T-helper 9 cell (primary cell): ENCODE measurements at places on chromosomes 1 and 21.

DNA sequence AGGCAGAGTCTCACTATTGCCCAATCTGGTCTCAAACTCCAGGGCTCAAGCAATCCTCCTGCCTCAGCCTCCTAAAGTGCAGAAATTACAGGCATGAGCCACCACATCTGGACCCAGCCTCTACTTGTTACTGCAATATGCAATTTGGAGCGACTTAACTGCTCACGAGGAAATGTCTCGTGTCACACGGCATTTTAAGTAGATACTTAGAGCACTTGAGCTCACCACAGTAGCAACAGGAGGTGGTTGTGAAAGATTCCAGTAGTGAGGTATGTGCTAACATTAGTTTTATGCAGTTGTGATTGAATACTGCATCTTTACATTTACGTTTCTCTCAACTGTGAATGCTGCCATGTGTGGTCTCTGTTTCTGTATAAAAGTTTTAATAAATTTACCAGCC lies 5.8 kb upstream of the NDUFV3 start:
- DNase-seq: no peak

DNA sequence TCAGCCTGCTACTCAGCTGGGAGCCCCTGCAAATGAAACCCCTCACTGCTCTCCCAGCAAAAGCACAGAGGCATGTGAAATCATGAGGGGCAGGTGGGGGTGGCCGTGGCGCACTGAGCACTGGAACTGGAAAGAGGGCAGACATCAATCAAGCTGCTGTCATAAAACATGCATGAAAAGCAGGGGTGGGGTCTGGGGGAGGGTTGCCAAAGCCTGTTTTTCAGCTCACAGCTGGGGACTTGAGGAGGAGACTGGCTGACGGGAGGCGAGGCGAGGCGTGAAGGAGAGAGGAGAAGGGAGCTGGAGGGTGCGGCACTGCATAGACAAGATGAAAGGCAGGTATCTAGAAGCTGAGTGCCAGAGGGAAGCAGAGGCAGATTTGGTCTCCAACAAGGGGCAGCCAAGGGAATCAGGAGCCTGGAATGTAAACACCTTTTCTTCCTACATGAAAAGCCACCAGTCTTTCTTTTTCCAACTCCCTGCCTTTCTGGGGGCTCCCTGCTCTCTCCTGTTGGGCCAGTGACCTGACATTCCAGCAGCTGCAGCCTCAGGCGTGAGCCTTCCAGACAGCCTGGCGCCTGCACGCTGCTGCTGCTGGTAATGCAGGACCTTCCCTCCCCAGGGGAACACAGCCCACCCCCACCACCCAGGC lies 87.0 kb downstream of the NMNAT2 start:
- DNase-seq: no peak

DNA sequence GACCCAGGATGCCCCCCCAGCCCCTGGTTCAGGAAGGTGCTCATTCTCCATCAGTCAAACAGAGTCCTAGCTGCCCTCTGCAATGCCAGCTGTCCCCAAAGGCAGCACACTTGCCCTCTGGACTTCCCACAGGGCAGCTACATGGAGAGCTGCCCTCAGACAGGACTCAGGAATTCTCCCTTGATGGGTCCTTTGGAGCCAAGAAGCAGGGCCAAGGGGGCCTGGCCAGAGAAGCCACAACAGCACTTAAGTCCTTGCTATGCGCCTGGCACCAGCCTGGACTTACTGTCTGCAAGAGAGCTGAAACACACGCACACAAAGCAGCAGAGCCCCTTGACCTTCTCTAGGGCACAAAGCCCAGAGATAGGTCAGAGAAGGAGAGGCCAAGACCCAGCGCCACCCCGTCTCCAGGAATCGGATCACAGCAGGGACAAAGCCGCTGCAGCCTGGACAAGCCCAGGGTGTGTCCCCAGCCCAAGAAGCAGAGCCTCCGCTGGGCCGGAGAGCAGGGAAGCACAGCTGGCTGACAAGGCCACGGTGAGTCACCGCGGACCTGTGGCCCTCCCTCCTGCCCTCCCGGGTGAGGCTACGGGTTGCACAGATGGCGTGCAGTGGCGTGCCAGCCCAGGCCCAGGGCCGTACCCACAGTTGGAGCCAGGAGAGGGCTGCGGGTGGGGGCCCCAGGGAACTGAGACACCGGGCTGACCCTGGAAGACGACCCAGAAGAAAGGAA lies 1.7 kb downstream of the WNT9A start:
- DNase-seq: no peak

GRCh38 chr1:23591460-23592208 lies 32.3 kb upstream of the ID3 start:
- no peak for DNase-seq

GRCh38 chr1:186763107-186763506 lies 65.6 kb upstream of the PLA2G4A start:
- no peak for DNase-seq

DNA sequence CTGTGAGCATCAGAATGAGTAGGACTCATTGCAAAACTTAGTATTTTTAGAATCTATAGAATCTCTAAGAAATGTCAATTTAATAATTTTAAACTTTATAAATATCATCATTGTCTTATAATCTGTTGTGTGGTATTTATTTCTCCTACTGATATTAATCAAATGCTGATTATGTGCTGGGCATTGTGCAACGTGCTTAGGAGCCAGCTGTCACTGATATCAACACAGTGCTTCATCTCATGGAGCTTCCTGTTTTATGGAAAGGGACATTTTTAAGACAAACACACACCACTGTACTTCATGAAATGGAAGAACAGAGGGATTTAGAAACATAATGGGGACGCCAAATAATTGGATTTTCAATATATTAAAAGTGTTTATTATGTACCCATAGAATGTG lies 737.9 kb upstream of the TMPRSS15 start:
- no peak for DNase-seq

DNA sequence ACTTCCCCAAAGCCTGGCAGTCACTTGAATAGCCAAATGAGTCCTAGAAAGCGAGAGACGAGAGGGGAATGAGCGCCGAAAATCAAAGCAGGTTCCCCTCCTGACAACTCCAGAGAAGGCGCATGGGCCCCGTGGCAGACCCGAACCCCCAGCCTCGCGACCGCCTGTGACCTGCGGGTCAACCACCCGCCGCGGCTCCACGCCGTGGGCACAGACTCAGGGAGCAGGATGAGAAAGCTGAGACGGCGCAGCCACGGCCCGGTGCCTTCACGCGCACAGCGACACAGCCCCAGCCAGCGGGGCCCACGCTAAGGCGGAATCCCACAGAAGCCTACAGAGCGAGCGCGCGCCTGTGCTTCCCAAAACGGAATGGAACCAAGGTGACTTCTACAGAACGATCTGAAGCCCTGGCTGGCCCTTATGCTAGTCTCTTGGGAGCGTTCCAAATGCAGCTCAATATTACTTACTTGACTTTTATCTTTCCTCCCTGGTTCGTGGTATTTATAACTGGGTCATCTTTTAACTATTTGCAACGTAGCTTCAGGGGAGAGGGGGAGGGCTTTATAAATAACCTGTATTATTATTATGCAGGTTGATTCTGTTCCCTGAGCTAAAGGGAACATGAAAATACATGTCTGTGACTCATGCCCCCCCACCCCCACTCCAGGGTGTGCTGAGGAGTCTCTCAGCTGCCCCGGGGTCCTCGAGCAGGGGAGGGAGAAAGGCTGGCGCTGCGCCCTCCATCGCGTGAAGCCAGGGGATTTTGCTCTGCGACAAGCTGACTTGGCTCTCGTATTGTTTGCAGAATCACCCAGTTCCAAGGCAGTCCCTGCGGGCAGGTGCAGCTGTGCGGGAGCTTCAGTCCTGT lies 1.7 kb downstream of the TSPEAR start:
- no peak for DNase-seq

DNA sequence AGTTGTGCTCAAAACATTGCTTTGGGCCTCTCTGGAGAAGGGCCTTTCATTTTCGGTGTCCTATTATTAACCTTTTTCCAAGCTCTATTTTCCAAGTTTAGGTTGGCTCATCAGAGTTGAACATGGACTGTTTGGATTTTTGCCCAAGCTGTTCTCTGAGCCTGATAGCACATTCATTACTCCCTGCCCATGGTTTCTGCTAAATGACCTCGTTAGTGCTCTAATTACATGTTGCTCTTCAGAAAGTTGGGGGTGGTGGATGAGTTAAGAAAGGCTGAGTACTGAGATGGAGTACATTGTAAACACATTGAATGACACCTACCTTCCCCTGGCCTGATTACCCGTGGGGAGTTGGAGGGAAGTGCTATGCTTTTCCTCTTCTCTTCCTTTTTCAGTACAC lies 38.9 kb downstream of the LMO4 start:
- DNase-seq: no peak

- DNase-seq: no peak
Measured at GRCh38 chr1:58814251-58815068, 30.6 kb upstream of the JUN start.

DNA sequence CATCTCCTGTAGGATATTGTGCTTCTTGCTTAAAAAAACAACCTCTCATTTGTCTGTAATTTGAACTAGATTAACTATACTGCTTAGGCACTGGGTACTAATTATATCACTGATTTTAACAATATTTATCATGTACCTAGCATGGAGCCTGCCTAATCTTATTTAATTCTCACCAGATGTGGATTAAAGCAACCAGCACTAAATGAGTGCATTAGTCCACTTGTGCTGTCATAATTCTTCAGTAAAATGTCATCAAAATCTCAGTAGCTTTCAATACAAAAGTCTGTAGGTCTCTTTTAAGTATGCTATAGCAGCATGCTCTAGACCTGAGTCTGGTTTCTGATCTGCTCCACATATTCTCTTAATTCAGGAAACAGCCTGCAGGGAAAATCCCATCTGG lies 368.1 kb downstream of the NCAM2 start:
- DNase-seq: no peak

DNA sequence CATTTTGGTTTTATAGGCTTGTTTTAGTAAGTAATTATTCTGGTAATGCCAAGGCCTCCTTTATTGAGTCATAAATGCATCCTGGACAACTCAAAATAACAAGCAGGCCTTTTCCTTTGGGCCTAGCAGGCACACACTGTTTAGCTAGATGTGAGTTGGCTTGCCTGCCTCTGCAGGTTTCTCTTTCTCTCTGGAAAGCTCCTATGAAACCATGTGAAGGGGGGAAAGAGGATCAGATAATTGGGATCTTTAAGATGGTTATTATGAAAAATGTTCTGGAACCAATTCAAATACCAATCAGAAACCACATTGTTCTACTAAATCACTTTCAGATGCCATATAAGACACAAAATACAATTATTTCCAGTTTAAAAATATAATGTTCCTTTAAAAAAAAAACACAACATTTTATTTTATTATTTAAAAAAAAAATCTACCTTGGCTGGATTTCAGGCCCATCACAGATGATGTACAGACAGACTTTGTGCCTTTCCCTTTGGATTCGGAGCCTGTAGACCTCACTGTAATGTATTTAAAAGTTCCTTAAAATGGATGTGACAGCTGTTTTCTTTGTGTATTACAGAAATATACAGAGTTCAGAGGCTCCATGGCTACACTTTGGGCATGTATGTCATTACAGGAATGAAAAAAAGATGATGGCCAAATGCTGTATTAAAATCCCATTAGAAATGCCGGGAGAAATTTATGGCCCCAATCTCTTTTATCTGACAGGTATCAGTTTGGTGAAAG lies 80.2 kb downstream of the NTMT2 start:
- DNase-seq: no peak

- DNase-seq: no peak
Measured at GRCh38 chr1:240237305-240237721, 145.6 kb downstream of the FMN2 start.

- no peak for DNase-seq
Measured at GRCh38 chr1:23825762-23826522, 713 bp upstream of the HMGCL start.

DNA sequence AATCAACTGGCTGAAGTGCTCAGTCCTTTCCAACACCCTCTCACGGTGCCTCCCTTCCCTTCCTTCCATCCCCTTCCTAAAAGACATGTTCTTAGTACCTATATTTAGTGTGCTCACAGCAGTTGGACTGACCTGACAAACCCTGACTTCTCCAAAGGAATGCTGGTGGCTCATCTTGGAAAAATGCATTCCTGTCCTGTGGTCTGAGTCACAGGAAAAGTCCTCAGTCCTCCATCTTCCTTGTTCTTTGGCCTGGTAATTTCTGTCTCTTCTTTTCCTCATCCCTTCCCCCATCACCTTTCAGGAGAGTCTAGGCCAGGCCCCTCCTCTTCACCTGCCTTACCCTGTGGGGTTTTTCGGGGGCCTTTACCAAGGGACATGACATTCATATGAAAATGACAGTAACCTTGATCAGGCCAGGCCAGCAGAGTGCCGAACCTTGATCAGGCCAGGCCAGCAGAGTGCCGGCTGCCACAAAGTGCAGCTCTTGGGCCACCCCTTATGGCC lies 7.2 kb downstream of the ATP1B1 start:
- DNase-seq: no peak

- no peak for DNase-seq
Measured at GRCh38 chr1:6743189-6744101, 41.8 kb upstream of the CAMTA1 start.
